ENCODE measurements at places on chromosomes 4 and X.
A peak's percentile ranks its signal among the peaks of the same experiment; 100 is the strongest.

DNA sequence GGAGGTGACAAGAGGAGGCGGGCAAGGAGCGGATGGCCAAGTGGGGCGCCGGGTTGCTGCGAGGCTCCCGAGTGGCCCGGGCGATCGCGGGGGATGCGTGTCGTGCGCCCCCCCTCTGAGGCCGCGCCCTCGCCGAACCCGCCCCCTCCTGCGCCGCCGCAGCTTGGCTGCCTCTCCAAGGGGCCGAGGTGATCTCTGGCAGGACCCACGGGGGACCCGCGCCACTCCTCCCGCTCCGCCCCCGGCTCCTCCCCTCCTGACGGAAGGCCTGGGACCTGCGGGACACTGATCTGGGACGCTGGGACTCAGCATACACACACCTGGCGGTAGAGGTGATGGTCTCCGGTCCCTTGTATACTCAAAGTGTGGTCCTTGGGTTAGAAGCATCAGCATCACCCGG is 21.9 kb upstream of the FAM47C start:
- no peaks in the 10 kb centered on the region for H3K36me3 ChIP-seq
- DNase-seq: no peak
- H3K27me3 ChIP-seq: no peaks in the 10 kb centered on the region
- no peak overlapping the region for H3K27ac ChIP-seq
- peak overlapping the region; percentile 28 for H3K4me3 ChIP-seq

- H3K4me1 ChIP-seq: peaks cover 32% of the 10 kb centered on the region
- no peaks in the 10 kb centered on the region for H3K27me3 ChIP-seq
- no peak for DNase-seq
- H3K27ac ChIP-seq: no peak overlapping the region
Measured at GRCh38 chrX:42746606-42747005, 31.4 kb downstream of the PPP1R2C start.

GRCh38 chr4:113760795-113761619 is 531 bp downstream of the CAMK2D start:
- H3K36me3 ChIP-seq: no peaks in the 10 kb centered on the region
- peak overlapping the region; percentile 97 for H3K27ac ChIP-seq
- peak; percentile 91 for DNase-seq
- H3K4me3 ChIP-seq: peak overlapping the region; percentile 69
- H3K27me3 ChIP-seq: no peaks in the 10 kb centered on the region
- H3K4me1 ChIP-seq: no peaks in the 10 kb centered on the region

DNA sequence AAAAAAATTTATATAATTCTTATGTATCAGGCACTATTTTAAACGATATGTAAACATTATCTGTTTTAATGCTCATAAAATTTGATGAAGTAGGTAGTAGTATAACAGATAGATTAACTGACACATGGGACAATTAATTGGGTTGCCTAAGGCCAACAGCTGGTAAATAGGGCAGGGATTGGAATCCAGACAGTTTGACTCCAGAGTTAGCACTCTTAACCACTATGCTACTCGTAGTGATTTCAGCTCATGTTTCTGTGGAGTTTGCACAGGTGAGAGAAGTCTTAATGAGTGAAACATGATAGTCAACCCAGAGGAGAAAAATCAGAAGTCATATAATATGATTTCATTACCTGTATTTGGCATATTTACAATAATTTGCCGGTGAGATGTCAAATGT is 126.0 kb upstream of the WDFY3 start:
- no peak overlapping the region for H3K4me3 ChIP-seq
- H3K36me3 ChIP-seq: no peaks in the 10 kb centered on the region
- no peaks in the 10 kb centered on the region for H3K4me1 ChIP-seq
- no peak overlapping the region for H3K27ac ChIP-seq

DNA sequence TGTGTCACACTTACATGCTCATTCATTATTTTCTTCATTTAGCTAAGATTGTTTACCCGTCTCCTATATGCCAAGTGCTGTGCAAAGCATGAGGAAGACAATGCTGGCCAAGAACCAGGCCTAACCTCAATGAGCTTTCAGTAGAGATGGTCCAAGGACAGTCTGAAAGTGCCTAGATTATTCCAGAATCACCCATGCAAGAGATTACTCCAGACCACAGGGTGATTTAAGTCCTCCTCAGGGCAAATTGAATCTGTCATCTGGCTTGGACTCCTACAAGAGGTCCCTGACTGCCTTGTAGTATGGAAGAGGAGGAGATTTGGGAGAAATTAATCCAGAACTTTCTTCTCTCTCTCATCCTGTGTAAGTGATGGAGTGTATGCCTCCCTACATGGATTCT is 99.4 kb upstream of the NDP start:
- H3K4me1 ChIP-seq: no peaks in the 10 kb centered on the region
- H3K4me3 ChIP-seq: no peak overlapping the region
- no peaks in the 10 kb centered on the region for H3K36me3 ChIP-seq
- H3K27ac ChIP-seq: no peak overlapping the region
- no peak for DNase-seq
- no peaks in the 10 kb centered on the region for H3K27me3 ChIP-seq

DNA sequence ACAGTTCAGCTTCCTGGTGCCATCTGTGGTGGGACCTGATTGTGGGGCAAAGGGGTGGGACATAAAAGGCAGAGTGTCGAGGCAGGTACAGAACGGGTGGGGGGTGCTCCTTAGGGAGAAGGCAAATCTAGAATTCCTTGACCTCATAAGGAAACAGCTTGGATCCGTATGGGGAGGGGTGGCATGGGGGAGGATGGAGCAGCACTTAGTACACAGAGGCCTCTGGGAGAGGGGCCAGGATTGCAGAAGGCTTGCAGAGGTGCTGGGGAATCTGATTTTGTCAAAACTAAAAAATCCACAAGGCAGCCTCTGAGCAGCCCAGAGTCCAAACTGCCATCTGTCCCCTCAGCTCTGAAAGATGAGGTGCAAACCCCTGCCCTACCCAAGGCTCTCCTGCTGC is 2.3 kb upstream of the EMD start:
- H3K27me3 ChIP-seq: no peaks in the 10 kb centered on the region
- peaks cover 4% of the 10 kb centered on the region for H3K4me1 ChIP-seq
- peaks cover 7% of the 10 kb centered on the region for H3K36me3 ChIP-seq
- H3K4me3 ChIP-seq: no peak overlapping the region

GRCh38 chrX:23659339-23659738 is 8.0 kb upstream of the PRDX4 start:
- H3K4me1 ChIP-seq: no peaks in the 10 kb centered on the region
- no peak overlapping the region for H3K27ac ChIP-seq
- no peak overlapping the region for H3K4me3 ChIP-seq
- H3K36me3 ChIP-seq: no peaks in the 10 kb centered on the region
- no peak for DNase-seq

- no peaks in the 10 kb centered on the region for H3K36me3 ChIP-seq
- DNase-seq: no peak
- H3K27me3 ChIP-seq: no peaks in the 10 kb centered on the region
- H3K4me3 ChIP-seq: peak overlapping the region; percentile 34
- peak overlapping the region; percentile 52 for H3K27ac ChIP-seq
Measured at GRCh38 chr4:157992038-157992705, 180.7 kb downstream of the GASK1B start.

GRCh38 chr4:2935762-2936743 is 27.2 kb downstream of the NOP14 start:
- H3K4me3 ChIP-seq: peak overlapping the region; percentile 80
- peak; percentile 51 for DNase-seq
- no peaks in the 10 kb centered on the region for H3K27me3 ChIP-seq
- peaks cover 59% of the 10 kb centered on the region for H3K36me3 ChIP-seq
- H3K4me1 ChIP-seq: no peaks in the 10 kb centered on the region
- H3K27ac ChIP-seq: peak overlapping the region; percentile 92

DNA sequence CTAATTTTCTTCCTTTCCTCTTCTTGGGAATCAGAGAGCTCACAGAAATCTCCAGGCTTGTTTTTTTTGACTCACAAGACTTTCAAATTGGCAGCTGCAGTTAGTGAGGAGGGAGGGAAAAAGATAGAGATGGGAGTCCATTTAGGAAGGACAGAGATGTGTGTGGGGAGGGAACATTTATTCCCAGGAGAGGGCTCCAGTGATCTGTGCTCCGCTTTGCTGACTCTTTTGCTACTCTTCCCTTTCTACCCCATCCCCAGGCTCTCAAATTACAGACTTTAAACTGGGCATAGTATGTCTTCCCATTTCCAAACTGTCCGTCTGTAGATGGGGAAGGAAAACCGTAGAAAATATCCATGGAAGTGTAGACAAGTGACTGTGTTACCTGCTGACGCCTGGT is 39.1 kb upstream of the UCP1 start:
- H3K4me1 ChIP-seq: no peaks in the 10 kb centered on the region
- no peaks in the 10 kb centered on the region for H3K27me3 ChIP-seq
- no peak overlapping the region for H3K27ac ChIP-seq
- no peaks in the 10 kb centered on the region for H3K36me3 ChIP-seq

DNA sequence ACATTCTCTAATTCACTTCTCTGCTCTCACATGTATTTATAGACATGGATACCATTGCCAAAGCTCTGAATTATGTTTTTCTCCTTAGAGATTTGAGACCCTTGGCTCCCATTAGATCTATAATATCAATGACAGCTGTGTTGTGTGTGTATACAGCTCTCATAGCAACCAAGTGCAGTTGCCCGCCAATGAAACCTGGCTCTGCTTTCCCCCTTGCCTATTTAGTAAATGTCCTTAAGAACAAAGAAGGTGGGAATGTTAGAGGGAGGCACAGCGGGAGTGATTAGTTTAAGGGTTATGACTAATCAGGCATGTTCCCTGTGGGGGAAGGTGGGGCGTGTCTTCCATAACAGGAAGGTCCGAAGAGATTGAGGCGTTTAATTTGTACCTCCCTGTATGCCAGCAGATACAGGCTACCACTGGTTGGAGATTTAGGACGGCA is 100.5 kb upstream of the TBC1D9 start:
- H3K27me3 ChIP-seq: no peaks in the 10 kb centered on the region
- no peak overlapping the region for H3K4me3 ChIP-seq

GRCh38 chr4:73520821-73521220 is 39.3 kb downstream of the AFM start:
- no peak overlapping the region for H3K4me3 ChIP-seq
- no peaks in the 10 kb centered on the region for H3K36me3 ChIP-seq
- DNase-seq: peak; percentile 64
- H3K27ac ChIP-seq: no peak overlapping the region

DNA sequence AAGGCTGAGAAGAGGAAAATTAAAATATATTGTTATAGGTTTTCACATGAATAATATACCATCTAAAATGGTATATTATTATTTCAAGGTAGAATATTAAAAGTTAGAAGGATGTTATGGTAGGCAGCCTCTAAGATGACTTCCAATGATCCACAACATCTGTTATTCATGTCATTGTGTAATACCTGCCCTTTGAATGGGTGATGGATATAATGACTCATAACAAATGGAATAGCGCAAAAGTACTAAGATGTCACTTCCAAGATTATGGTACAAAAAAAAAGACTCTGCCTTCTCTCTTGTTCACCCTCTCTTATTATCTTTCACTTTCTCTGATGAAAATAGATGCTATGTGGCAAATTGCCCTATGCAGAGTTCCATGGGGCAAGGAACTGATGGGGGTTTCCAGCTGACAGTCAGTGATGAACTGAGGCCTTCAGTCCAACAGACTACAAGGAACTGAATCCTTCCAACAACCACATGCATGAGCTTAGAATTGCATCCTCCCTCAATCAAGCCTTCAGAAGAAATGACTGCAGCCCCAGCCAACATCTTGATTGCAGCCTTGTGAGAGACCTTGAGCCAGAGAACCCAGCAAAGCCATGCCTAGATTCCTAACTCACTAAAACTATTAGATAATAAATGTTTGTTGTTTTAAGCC is 57.7 kb downstream of the HS6ST2 start:
- H3K27ac ChIP-seq: no peak overlapping the region
- H3K27me3 ChIP-seq: no peaks in the 10 kb centered on the region
- H3K36me3 ChIP-seq: no peaks in the 10 kb centered on the region
- H3K4me1 ChIP-seq: no peaks in the 10 kb centered on the region
- DNase-seq: no peak

DNA sequence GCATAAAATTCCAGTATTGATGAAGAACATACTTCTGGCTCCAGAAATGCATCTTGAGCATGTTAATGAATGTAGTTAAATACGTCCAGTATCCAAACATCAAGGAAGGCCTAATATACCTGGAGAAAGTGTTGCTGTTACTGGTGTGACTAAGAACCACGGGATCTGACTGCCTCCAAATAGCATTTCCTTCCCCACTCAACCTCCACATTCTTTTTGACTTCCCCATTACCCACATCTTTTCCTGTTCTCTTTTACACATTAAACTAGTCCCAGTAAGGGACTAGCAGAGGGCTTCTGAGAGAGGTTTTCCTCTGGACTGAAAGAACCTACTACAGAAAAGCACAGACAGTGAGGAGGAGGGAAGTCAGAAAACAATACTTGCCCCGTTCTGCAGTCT is 482.8 kb upstream of the HTR2C start:
- H3K27me3 ChIP-seq: no peaks in the 10 kb centered on the region
- H3K27ac ChIP-seq: no peak overlapping the region
- H3K4me1 ChIP-seq: no peaks in the 10 kb centered on the region
- DNase-seq: no peak
- no peak overlapping the region for H3K4me3 ChIP-seq

DNA sequence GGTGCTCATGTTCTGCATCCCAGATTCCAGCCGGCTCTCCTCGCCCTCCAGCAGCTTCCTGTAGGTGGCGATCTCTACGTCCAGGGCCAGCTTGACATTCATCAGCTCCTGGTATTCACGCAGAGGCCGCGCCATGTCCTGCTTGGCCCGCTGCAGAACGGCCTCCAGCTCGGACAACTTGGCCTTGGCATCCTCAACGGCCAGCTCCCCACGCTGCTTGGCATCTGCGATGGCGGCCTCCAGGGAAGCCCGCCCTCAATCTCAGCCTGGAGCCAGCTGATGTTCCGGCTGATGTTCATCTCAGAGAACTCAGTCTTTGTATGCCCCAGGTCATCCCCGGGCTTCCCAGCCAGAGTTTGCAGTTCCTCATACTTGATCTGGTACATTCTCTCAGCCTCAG is 431.8 kb upstream of the DIPK2B start:
- no peaks in the 10 kb centered on the region for H3K4me1 ChIP-seq
- no peaks in the 10 kb centered on the region for H3K36me3 ChIP-seq
- no peaks in the 10 kb centered on the region for H3K27me3 ChIP-seq
- no peak overlapping the region for H3K4me3 ChIP-seq

DNA sequence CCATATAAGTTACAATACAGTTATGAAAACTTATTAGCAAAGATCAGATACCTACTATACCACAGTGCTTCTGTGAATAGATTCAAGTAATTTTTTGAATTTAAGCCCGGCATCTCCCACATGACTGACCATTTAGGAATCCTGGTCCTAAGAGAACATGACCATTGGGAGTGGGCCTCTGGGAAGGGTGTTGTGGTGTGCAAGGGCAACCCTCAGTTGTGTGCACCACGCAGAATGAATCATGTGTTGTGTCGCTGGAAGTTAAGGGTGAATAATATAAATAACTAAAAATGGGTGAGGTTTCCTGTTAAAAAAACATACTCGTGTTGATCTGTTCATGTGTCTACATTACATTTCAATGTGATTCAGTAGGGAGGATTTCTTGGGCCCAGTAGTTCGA is 15.5 kb downstream of the CPE start:
- no peak for DNase-seq
- H3K36me3 ChIP-seq: no peaks in the 10 kb centered on the region
- no peak overlapping the region for H3K4me3 ChIP-seq

GRCh38 chrX:49912086-49912485 is 10.3 kb upstream of the CLCN5 start:
- no peaks in the 10 kb centered on the region for H3K27me3 ChIP-seq
- no peak for DNase-seq
- H3K27ac ChIP-seq: no peak overlapping the region
- H3K4me1 ChIP-seq: no peaks in the 10 kb centered on the region
- no peak overlapping the region for H3K4me3 ChIP-seq

GRCh38 chr4:7429601-7430078 is 5.1 kb downstream of the PSAPL1 start:
- H3K4me3 ChIP-seq: no peak overlapping the region
- H3K27me3 ChIP-seq: no peaks in the 10 kb centered on the region
- DNase-seq: peak; percentile 11
- no peaks in the 10 kb centered on the region for H3K36me3 ChIP-seq
- no peaks in the 10 kb centered on the region for H3K4me1 ChIP-seq
- H3K27ac ChIP-seq: no peak overlapping the region
